ENCODE measurements at places on chromosomes 2 and 18.
A peak's percentile ranks its signal among the peaks of the same experiment; 100 is the strongest.

DNA sequence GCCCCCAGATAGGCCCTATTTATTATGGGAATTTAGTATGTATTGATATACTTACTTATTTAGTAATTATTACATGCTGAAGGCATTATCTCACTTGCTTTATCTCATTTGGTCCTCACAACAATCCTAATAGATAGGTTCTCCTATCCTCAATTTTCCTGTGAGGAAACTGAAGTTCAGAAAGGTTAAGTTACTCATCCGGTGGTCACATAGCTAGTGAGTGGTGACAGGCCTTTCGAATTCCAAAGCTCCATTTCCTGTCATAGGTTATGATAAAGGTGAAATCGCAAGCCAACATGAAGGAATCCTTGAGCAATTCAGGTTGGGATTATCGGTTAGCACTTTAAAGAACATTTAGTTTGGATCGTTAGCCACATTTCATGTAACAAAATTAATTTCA is 33.3 kb downstream of the NAB1 start:
- DNase-seq, result no peak

- no peak for DNase-seq
Observed at GRCh38 chr2:120308038-120308910, 37.7 kb upstream of the INHBB start.

GRCh38 chr2:145184741-145185651 is 665.1 kb upstream of the ZEB2 start:
- no peak for DNase-seq

GRCh38 chr2:232744963-232745362 is 31.4 kb downstream of the KCNJ13 start:
- DNase-seq, result no peak

DNA sequence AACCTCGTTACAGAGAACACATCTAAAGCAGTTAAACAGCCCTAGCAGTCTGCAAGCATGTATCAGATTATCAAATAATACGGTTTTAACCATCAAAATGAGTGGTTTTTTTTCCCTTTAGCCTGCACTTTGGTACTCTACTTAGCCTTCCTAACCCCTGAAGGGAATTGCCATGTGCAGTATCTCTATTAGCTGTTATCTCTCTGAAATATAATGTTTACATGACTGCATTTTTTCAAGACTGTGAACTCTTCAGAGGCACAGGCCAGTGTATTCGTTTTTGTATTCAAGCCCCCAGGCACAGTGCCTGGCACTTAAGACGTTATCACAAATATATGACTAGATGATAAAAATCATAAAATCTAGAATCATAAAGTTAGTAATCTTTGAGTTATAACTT is 509.5 kb downstream of the PARD3B start:
- DNase-seq, result no peak

DNA sequence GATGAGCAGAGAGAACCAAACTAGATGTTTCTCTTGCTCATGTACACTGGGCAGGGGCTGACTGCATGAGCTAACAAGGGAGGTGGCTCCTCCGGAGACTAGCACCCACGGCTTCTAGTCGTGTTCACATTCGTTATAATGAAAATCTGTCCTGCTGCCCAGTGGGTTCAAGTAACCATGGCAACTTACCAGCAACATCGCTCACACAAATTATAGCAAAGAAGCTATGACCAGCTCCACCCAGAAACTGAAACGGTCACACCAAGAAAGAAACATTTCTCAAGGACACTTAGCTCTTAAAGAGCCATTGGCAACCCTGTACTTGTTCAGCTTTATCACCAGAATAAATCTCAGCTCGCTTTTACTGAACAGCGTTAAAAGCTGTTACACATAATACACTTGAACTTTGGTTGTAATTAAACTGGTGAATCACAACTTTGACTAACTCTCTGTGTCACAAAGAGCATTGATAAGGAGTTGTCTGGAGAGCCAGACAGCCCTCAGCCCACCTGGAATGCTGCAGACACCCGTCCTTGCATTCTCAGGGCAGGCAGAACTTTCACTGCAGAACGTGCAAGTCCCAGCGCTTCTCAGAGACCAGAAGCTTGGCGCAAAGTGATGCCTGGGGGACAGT is 141.2 kb downstream of the PID1 start:
- no peak for DNase-seq

DNA sequence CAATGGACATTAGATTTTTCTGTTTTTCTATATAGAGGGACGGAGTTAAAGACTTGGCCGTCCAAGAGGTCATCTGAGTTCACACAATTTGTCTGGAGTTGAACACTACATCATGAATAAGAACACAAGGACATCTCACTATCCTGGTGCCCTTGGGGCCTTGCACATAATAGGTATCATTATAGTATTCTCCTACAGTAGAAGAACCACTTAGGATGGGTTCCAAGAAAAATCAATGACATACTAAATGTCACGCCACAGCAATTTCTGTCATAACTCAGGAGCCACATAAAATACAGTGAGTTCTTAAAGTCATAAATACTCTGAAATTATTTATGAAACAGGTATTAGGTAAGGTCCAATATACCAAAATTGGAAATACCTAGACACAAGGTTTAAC is 154.4 kb downstream of the NCKAP5 start:
- no peak for DNase-seq

DNA sequence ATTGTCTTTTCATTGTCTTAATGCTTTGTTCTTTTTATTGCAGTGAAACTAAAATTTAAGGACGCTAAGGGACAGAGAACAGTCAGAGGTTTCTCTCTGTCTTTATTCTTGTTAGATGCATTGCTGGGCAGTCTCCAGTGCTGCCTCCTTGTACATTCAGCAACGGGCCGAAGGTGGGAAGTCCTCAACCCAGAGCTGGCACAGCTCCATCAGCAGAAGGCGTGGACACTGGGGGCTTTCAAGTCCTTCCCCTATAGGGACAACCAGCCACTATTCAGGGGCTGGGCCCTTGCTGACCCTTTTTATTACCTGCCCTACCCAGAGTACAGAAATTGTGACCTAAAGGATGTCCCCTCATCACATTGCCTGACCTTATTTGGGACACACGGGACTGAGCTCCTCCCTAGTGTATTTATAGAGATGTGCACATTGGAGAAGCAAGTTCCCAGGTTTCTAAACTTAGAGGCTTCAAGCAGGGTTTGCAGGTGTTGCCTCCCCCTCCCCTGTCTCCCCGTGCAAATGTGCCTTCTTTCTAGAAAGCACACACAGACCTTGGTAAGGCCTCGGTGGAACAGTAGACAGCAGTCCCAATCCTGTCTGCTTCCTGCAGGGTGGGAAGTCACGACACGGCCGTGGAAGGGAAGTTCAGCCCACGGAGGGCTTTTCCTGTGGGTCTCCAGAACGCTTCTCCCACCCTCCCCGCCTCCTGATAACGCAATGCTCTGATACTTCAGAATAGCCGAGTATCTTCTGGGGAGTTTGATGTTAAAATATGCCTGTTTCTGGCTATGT is 68.2 kb downstream of the ZCCHC2 start:
- DNase-seq, result no peak

- DNase-seq, result no peak
Observed at GRCh38 chr18:49802623-49803022, 10.7 kb downstream of the ACAA2 start.

GRCh38 chr2:8656160-8656641 is 25.7 kb upstream of the ID2 start:
- no peak for DNase-seq

DNA sequence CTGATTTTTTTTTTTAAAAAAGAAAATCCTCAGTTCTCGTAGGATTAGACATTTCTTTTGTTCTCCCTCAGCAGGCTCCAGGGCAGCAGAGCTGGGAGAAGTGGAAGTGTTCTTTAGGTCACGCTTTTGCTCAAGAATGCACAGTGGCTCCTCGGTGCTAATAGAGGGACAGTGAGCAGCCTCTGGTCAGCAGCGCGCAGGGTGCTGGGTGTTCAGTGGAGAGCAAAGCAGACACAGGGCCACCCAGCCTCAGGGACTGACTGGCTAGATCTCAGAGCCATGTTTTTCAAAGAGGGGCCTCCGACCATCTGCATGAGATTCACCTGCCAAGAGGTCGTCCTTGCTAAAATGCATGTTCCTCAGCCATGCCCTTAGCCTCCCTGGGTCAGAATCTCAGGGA is 218.8 kb downstream of the HAUS1 start:
- DNase-seq, result no peak

GRCh38 chr2:159617646-159618045 is 1.3 kb upstream of the BAZ2B start:
- DNase-seq, result peak; percentile 74

DNA sequence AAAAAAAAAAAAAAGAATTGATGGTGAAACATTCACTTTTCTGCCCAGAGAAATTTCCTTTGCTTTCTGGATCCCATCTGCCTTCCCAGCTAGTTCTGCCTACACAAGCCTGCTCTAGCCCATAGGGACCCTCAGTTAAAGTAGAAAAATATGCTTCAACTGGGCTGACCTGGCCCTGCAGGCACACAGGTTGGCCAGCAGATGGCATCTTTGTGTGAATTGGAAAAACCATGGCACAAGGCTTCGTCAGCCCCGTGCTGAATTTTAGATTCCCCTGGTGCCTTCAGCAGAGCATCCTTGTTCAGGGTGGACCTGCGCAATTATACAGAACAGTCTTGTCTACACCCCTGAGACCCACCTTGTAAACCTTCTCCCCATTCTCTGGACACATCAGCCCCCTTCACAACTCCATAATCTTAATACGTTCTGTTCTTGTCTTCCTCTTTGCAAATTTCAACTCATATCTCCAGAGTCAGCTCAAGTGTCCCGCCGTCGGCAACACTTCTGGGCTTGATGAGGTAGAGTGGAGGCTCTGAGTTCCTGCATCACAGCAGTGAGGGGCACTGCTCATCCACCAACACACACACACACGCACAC is 114.5 kb downstream of the INSIG2 start:
- DNase-seq, result peak; percentile 39

DNA sequence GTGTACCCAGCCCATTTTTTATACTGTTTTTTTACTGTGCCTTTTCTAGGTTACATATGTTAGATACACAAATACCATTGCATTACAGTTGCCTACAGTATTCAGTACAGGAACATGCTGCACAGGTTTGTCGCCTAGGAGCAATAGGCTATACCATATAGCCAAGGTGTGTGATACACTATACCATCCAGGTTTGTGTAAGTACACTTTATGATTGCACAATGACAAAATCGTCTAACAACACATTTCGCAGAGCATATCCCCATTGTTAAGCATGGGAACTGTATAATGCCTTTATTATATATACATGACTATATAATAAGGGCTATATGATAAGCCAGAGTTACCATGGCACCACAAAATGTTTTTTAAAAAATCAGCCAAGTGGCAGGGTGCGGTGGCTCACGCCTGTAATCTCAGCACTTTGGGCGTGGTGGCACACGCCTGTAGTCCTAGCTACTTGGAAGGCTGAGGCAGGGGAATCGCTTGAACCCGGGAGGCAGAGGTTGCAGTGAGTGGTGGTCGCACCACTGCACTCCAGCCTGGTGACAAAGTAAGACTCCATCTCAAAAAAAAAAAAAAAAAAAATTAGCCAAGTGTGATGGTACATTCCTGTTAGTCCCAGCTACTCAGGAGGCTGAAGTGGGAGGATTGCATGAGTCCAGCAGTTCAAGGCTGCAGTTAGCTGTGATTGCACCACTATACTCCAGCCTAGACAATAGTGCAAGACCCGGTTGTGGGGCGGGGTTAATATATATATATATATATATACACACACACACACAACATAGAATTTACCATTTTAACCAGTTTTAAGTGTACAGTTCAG is 2.8 kb upstream of the CENPA start:
- no peak for DNase-seq

DNA sequence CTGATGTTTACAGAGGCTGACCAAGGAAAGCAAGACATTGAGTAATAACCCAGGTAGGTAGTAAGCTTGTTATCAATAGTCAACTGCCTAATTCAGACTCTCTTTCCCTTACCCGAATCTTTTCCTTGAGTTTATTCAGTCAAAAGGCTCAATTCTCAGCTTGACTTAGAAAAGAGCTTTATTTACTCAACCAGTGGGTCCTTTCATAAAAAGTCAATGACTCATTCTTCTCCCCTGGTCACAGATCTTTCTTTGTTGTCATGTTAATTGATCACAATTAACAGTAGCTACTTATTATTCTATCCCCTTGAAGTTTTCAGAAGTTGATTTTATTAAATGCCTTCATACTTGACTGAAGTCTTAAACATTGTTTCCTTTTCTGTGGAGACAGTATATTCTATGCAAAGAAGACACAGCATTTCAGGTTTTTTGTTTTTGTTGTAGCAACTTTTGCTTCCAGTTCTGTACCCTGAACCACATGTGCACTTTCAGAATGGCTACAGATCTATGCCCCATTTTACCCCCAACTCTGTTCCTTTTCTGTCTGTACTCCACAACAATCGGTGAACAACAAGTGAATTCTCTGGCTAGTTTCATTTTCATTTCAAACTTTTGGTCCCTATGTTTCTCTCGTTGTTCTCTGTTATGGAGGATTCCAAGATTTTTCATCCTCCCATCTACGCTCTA is 428.3 kb downstream of the NCKAP5 start:
- no peak for DNase-seq

DNA sequence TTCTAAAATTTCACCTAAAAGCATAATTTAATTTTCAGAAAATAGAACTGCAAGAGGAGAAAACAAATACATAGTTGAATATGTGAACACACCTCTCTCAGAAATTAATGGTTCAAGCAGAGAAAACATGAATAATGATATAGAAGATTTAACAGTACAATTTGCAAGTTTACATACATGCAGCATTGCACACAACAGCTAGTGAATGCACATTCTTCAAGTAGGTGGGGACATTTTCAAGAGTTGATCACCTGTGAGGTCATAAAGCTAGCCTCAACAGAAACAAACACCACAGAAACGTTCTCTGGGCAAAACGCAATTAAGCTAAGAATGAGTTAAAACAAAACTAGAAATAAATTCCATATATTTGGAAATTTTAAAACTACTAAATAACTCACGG is 38.1 kb downstream of the TMEM200C start:
- no peak for DNase-seq

- no peak for DNase-seq
Observed at GRCh38 chr2:230691005-230691647, 21.5 kb upstream of the CAB39 start.

GRCh38 chr2:227642656-227643055 is 23.9 kb upstream of the SCYGR5 start:
- no peak for DNase-seq
